Erythroblast (primary cell): ENCODE measurements at places on chromosomes 13 and 19.

- peak; percentile 11 for DNase-seq
Observed at GRCh38 chr13:79522583-79522982, 41.6 kb downstream of the NDFIP2 start.

DNA sequence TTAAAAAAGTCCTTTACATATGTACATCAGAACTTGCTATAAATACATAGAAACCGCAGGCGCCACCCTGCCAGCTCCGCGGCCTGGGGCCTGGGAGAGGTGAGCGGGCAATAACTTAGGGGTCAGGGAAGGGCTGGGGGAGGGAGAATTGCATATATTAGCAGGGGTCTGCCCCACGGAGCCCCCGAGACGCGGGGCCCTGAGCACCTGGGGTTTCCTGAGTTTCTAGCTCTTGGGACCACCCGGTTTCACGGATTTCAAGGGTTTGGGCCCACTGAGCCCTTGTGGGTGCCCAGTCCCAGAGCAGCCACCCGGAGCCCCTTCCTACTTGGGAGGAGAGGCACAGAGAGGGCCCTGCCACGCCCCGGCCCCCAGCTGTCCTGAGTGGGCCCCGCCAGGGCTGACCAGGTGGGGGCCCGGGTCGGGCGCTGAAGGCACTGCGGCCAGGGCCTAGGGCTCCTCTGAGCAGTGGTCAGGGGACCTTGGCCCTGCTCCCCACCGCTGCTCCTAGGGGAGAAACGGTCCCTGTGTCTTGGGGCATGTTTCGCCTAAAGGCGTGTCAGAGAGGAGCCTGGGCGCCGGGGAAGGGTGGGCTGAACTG lies 4.0 kb downstream of the GPX4 start:
- no peak for DNase-seq

DNA sequence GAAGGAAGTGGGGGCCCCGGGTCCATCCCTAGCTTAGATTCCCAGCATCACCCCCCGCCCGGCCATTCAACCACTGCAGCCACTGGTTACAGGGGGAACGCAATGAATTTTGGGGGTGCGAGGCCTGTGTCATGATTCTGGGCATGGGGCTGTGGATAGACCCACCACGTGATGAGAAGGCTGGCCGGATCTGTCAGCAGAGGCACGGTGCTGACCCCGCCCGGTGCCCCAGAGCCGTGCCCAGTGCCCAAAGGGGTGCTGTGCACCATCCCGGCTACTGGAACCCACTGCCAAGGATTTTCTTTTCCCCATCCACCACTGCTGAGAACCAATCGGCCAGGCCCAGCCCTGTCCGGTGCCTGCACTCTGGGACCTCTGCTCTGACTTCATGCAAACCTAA lies 27.4 kb downstream of the CLEC4M start:
- DNase-seq, result no peak

DNA sequence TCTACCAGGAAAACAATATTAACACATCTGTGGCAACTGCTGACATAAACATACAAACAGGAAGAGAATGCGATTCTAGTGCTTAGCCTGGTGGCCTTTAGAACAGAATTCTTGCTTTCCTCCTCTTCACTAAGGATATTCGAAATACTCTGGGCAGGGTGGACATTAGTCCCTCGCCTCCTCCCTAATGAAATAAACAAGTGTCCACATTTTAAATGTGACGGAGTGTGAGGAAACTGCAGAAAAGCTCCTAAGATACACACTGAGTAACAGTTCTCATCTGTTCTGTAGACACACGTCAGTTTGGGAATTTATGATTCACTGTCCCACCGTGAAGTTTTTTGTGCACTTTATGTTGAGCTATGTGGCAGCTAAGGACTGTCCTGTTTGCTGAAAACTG lies 639 bp downstream of the STARD13 start:
- DNase-seq, result no peak

- DNase-seq, result no peak
Observed at GRCh38 chr19:6227936-6228325, 51.8 kb downstream of the MLLT1 start.

GRCh38 chr19:7524992-7525739 lies 2.7 kb downstream of the MCOLN1 start:
- DNase-seq, result no peak

DNA sequence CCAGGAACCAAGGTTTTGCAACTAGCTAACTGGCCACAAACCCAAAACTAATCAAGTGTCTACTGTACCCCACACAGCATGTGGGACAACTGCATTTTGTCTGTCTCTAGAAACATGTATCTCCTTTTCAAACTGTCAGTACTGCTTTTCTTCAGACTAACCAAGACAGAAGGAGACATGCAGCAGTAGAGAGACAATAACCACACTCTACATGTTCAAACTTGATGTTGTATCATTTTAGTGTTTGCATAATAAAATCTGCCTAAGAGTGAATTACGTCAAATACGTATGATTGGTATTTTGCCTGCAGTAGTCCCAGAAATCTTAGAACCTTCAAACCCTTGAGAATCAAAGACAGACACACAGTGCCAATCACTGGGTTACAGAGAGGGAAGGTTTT lies 22.0 kb upstream of the FREM2 start:
- DNase-seq, result no peak

GRCh38 chr13:95207769-95208366 lies 93.4 kb downstream of the ABCC4 start:
- peak; percentile 67 for DNase-seq

DNA sequence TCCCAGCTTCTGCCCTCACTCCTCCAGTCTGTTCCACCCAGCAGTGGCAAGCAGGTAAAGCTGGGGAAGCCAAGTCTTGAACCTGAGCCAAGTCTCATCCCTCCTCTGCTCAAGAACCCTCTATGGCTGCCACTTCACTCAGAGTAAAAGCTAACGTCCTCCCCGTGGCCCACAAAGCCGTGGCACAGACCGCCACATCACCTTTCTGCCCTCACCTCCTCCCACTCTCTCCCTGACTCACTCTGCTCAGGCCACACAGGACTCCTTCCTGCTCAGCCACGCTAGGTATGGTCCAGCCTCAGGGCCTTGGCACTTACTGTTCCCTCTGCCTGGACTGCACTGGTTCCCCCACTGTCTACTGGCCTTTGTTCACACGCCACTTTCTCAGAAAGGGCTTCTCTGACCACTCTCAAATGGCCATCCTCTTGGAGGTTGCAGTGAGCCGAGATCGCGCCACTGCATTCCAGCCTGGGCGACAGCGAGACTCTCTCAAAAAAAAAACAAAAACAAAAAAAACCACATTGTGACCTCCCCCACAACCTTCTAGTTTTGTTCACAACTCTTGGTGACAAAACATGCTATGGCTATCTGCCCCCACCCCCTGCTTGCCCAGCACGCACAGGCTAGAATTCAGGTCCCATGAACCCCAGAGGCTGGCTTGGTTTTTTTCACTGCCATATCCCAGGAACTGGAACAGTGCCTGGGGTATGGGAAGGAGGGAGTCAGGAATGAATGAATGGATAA lies 15.8 kb downstream of the NDUFB7 start:
- no peak for DNase-seq

DNA sequence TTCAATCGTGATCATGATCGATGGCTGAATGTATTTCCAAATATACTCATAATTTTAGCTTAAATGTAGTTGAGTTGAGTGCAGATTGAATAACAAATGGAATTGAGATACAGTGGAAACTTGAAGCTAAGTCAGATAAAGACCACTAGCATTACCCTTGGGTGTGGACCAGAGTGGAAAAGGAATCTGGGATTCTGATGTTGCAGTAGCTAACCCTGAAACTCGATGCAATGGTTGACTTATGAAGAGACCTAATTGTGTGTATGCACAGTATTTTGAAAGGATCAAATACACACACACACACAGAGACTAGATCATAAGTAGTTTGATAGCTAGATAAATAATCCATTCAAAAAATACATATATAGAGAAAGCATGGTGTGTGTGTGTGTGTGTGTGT lies 135.8 kb downstream of the RXFP2 start:
- no peak for DNase-seq

GRCh38 chr19:13281567-13282291 lies 131.5 kb downstream of the IER2 start:
- DNase-seq, result no peak

DNA sequence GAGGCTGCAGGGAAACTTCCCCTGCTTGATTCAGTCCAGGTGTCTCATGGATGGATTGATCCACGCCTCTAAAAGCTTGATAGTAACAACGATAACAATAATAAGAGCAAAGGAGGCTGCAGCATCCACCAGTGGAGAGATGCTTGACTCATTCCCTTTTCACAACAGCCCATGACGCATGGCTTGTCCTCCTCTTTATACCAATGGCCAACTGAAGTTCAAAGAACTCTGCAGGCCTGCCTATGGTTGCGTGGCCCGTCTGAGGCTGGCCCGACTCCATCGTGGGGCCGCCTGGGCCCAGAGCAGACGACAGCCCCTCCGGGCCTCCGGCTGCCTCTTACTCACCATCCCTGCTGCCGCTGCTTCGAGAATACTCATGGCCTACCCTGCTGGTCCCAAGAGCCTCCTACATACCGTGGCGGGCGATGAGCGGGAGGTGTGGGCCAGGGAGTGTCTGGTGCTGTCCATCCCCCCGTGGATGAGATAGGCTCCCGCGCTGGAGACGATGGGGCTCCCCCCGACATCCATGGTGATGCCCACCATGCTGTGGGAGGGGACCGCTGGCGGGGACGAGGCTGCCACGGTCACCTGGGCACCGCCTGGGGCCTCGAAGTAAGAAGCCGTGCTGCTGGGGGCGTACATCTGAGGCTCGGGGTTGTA lies 61.8 kb upstream of the RANBP3 start:
- no peak for DNase-seq

GRCh38 chr19:55464039-55464661 lies 401 bp downstream of the C19orf85 start:
- DNase-seq, result no peak

DNA sequence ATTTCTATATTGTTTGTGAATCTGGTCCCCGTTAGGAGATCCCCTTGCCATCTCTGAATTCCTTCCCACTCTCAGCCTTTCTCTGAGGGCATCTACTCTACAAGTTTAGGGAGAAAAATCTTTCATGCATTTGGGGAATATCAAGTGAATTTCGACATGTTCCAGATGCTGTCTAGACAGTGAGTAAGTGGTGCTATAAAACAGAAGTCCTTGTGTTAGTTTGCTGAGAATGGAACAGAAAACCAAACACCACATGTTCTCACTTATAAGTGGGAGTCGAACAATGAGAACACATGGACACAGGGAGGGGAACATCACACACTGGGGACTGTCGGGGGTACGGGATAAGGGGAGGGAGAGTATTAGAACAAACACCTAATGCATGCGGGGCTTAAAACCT lies 5.1 kb downstream of the OR7A10 start:
- DNase-seq, result no peak

DNA sequence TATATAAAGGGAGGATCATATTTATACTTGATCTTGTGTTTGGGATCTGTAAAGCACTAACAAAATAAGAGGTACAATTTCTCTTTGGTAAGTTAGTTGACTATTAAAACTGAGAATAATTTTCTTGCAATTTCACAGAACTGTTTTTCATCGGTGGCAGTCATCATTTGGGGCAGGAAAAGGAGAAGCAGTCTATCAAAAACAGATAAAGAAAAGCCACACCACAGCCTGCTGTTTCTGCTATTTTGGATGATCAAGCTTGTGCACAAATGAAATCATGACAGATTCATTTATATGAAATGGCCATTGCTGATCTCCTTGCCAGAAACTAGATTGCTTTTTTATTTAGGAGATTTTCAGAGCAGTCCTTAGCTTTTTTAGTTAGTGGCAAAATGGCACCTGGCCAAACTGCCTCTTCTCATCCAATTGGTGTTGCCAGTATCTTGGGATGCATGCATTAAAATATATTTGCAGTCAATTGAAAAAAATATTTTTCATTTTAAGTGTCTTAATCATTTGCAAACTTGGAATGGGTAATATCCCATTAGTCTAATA lies 326.0 kb downstream of the HS6ST3 start:
- DNase-seq, result no peak

GRCh38 chr13:27257233-27257568 lies 5.8 kb downstream of the RPL21 start:
- no peak for DNase-seq

GRCh38 chr13:110230661-110231347 lies 76.2 kb downstream of the COL4A1 start:
- DNase-seq, result no peak

- DNase-seq, result no peak
Observed at GRCh38 chr19:32852216-32852615, 17.4 kb downstream of the SLC7A9 start.

DNA sequence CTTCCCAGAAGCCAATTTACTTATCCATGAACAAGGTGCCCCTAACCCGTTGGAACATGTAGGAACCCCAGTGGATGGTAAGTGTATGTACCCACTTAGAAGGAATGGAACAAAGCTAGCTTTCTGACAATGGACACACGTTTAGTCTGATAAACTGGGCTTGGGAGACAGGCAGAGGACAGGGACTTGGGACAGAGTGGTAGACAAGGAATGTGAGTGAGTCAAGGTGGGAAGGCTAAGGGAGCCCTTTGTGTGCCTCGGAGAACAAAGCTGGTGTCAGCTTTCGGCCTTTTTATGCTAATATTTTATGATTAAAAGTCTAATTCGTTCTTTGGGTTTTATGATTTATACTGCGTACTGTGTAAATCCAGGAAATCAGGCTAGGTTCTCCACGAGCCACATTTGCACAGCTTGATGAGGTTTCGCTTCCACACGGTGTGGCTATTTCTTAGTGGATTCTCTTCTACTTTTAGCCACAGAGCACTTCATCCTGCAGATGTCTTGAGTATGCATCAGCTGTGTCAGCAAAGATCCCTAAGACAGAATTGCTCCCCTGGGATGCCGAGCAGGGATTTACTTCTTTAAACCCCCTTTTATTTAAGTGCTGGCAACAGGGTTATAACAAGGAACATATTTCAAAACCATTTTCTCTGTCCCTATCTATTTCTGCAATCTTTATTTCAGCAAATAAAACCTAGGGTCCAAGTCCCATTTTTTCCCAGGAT lies 258.5 kb downstream of the DLEU7 start:
- no peak for DNase-seq

DNA sequence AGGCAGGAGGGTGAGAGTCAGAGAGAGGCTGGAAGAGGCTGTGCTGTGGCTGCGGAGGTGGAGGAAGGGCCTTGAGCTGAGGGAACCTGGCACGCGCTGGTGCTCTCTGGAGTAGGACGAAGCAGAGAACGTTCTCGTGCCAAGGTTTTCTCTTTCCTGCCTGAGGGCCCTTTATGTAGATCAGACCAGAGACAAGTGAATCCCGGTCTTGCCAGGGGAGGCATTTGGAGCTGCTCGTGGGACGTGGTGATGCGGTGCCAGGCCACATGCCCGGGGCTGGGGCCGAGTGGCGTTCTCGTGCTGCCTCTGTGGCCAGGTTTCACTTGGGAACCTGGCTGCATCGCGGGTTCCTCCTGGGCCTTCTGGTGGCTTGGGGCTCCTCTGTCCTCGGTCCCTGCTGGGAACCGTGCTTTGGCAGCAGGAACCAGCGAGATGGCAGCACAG lies 54.2 kb downstream of the KDM4B start:
- DNase-seq, result no peak
